LoVo (cell line): ENCODE measurements at places on chromosomes 11 and 22.

DNA sequence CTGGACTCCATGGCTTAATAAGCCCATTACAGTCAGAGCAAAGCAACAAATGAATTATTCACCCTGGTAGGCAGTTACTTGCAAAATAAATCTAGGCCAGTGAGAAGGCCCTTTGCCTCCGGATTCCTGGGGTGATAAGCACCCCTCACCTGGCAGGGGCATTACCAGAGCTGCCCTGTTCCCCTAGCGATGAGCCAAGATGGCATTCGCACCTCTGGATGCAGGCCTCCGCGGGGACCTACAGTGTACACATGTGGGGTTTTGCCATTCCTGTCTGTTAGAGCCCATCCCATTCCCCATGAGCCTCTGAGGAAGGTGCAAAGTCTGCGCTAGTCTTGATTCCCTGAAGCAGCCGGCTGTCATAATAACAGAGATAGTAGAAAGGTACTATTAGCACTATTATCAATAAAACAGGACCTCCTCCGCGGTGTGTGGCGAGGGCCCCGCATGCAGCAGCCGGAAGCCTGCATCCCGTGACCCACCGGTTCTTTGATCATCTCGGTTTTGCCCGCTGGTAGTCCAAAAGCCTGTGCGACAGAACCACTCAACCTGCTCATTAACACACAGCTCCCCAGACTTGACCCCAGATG is 344.3 kb downstream of the BRD1 start:
- DNase-seq, result no peak

DNA sequence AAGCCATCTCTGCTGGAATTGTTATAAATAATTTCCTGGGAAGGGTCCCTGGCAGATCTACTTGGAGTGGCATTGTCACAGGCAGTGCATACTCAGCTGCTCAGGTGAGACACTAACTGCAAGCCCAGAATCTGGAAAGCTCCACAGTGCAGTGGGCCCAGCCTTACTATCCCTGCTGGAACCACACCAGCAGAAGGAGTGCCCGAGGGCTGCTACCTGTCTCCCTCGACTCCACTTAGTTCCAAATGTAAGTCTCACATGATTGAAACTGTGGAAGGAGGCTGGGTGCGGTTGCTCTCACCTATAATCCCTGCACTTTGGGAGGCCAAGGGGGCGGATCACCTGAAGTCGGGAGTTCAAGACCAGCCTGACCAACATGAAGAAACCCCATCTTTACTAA is 14.3 kb upstream of the SYVN1 start:
- DNase-seq, result no peak

- no peak for DNase-seq
Observed at GRCh38 chr11:76630600-76631281, 39.8 kb downstream of the LRRC32 start.

DNA sequence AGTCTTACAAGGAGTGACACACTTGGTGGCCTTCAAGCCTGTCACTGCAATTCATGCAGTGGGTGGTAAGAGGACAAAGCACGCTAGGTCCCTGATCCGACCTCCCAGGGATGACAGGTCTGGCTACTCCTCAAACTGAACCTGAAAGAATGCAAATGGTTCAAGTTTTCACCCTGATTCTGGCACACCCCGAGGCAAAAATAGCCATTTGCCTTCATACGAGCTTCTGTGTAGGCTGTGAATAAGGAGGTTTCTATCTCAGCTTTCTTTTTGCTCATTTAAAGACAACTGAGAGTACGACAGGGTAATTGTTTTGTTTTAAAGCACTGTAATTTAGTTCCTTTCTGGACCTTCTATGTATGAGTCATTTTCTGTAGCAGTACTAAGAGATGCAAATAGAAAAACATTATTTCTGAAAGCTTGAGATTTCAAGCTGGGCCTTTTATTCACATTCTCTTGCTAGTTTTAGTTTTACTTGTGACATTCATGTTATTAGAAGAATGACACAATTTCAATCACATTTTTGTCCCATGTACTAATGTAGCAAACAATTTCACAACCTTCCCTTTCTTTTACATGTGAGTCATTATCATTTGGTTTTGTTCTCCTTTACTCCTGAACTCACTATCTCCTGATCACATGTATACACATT is 56.6 kb upstream of the FDX1 start:
- no peak for DNase-seq

DNA sequence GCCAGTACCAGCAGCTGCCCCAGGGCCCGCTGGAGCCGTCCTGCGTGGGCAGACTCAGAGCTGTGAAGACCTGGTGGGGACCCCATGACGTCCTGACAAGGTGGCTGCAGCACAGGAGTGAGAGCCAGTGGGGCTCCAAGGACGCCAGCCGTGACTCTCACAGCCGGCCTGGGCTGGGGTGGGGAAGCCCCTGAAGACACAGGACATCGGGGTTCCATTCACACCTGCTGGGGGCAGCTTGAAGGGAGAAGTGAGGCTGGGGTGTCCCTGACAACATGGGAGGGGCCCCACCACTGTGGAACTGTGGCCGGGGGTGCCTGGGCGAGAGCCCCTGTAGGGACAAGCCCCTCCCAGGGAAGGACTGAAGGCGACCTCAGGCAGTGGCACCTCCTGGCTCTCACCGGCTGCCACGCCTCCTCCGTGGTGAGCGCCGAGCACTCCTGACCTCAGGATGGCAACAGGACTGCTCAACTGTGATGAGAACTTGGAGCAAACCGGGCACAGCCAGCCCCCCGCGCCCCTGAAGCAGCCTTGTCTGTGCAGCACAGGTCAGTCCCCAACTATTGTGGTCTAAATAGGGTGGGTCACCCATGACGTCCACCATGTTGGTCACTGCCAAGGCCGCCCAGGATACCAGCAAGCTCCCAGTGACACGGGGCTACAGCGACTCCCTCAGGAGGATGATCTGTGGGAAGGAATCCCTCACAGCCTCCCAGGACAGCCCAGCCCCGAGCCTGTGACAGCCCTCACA is 22.7 kb upstream of the IL17REL start:
- no peak for DNase-seq
